ENCODE measurements at places on chromosomes 7 and 10.

DNA sequence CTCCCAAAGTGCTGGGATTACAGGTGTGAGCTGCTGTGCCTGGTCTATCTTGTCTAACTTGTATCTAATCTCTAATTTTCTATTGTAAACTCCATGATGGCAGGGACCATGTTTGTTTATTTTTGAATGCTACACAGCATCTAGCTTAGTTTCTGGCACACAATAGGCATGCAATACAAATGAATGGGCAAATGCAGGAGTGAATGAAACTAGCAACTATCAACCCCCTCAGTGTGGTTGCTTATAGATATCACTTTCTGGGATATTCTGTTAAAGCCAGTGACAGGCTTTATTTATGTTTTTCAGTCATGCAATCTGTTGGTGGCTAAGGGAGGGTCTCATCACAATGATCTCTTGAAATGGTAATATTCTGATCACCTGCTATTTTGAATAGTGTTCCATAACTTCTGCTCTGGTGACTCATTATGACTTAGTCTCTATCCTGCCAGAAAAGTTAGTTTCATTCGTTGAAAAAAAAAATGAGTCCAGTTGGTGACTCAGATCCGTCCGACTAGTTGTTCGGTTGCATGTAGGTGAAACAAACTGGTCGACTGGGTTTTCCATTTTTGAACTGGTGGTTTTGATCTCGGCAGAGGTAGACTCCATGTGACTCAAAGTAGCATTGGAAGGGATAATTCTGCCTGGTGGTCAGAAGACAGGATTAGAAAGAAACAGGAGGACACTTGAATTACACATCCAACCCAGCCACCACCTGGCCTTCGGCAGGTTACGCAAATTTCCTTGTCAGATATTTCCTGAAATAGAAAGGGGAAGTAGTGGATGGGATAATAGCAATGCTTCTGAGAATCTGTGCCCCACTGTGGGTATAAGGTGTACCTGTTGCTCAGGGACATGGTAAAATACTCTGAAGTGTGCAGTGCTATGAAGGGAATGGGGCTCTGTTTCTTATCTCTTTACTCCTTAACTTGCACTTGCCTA, 76.8 kb downstream of the GATA3 start:
- peak; percentile 4 for DNase-seq

- DNase-seq = no peak
These were observed 182.9 kb downstream of the EBF3 start for GRCh38 chr10:129780901-129781795.

- no peak for DNase-seq
These were observed 128.9 kb downstream of the AMPH start for GRCh38 chr7:38502289-38502688.

DNA sequence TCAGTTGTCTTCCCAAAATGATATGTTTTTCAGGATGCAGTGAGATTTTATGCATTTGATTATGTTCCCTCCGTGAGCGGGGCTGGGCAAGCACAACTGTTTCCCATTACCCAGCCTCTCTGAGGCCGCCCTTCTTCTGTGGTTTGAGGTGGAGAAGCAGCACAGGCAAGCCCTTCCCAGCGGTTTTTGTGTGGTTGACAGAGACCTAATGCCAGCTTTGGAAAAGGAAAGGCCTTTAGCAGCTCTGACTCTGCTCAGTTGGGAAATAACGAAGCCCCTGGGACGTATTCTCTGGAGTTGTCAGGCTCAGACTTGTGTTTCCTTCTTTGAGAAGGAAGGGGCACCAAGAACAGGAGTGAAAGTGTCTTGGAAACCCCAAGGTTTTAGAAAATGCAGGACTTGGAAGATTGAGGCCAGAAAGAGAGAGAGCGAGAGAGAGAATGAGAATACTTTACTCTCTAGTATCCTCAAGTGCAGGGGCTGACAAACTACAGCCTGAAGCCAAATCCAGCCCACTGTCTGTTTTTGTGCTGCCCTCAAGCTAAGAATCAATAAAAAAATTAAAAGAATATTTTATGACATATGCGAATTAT, 20.6 kb upstream of the PDCD4 start:
- DNase-seq = peak; percentile 56

DNA sequence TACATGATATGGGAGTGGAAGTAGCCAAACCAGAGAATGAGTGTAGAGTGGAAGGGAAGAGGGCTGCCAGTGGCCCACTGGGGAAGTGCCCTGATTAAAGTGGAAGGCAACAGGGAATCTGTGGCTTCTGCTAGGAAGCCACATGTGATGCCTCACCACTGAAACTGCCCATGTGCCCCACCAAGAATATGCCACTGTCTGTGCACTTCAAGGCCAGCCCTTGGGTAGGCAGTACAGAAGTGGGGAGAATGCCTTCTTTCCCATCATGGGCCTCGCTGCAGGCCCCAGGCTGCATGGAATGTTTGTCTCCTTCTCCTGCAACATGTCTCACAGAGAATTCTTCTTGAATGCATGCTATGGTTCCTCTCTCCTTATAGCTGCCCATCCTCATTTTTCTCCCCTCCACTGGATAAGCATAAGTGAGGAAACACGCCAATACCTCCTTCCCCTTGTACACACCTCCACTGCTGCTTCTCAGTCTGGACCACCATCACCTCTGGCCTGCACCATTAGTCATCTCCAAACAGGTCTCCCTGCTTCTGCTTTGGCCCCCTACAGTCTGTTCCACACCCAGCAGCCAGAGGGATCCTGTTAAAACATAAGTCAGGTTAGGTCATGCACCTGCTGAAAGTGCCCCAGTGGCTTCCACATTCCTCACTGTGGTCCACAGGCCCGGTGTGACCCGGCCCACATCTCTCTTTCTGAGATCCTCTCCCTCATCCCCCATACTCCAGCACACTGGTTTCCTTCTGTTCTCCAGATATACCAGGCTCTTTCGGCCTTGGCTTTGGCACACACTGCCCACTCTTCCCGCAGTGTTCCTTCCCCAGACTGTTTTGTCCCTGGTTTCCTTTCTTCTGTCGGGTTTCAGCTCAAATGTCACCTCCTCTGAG, 37.1 kb downstream of the SNX10 start:
- no peak for DNase-seq

DNA sequence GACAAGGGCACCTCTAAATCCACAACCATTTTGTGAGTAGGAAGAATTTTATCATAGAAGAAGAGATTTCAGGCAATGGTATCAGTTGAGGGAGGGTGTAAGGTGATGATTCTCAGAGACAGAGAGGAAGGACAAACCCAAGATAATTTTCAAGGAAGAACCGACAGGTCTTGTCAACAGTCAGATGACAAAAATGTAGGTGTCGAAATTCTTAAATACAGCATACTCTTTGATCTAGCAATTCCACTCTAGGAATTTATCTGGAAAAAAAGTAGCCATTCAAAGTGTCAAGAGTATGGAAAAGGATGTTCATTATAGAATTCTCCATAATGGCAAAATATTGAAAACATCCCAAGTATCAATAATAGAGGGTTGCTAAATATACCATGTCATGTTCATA, 14.2 kb upstream of the PDLIM1 start:
- DNase-seq = no peak

- peak; percentile 85 for DNase-seq
These were observed 132.7 kb downstream of the ELAPOR2 start for GRCh38 chr7:86926732-86927131.

DNA sequence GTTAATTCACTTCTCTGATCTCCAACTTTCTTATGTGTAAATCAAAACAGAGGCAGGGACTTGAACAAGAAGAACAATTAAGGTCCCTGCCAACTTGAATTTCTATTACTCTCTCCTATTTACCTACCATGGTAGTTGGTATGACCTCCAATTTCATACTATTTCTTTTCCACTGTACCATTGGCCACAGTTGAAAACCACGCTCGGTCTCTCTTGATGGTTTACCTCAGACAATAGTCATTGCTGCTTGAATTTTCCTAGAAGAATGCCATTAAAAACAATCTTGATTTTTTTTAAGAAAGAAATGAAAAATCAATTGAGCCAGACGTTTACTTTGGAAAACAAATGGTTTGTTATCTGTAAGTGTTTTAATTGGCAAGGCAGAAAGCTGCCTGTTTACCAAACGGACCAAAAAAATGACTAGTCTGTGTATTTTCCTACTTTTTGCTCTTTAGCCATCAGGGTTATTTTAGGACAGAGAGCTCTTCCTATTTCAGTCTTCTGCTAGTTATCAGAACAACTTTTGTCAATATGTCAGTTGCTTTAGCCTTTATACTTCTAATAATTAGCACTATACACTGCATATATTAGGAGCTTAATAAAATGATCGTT, 157.5 kb upstream of the PLXDC2 start:
- DNase-seq = no peak

DNA sequence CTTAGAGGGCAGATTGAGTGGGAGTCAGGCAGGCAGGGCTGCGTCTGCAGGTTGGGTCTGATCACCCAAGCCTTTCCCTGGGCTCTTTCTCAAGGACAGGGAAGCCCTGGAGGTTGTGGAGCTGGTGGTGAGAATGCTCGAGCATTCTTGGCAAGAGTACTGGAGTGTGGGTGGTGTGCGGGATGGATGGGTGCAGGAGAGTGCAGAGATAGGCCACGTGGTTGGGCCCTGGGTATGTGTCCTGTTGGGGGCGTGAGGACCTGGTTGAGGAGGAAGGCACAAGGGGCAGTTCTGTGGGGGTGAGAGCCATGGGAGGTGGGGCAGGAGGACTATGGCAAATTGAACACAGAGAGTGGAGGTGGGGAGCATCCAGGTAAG, 135.9 kb downstream of the PTPN20 start:
- DNase-seq = no peak

DNA sequence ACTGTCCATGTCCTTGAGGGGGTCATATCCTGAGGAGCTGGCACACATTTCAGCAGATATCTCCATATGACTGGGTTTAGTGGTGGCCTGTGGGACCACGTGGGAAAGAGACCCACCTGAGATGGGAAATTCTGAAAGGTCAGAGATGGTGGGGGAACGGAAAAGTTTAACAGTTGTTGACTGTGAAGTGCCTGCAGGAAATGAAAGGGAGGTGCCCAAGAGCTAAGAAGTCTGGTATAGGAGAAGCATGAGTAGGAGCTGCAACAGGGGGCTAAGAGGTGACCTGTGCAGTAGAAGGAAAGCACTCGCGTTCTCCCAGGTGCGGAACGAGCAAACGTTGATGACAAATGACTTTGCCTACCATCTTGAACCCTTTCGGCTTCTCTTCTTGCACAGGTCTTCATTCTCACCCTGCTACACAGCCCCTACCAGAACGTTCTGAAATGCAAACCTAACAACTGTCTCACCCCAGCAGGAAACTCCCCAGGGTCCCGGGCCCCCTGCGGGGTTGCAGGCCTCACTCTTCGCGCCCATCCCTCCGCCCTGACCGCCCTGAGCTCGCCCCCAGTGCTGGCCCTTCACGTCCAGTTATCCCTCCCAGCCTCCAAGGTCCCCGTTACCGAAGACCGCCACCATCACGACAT, 9.8 kb upstream of the FXYD4 start:
- no peak for DNase-seq

- DNase-seq = no peak
These were observed 51.8 kb downstream of the ANLN start for GRCh38 chr7:36441344-36442022.

DNA sequence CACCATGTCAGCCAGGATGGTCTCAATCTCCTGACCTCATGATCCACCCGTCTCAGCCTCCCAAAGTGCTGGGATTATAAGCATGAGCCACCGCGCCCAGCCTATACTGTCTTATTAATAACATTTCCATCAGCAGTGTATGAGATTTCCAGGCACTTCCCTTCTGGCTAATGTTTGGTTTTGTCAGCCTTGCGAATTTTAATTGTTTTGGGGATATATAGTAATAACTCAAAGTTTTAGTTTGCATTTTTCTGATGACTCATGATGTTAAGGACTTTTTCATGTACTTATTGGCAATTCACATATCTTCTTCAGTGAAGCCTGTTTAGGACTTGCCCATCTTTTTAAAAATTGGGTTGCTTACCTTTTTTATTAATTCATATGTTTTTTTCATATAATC, 76.0 kb downstream of the TMEM270 start:
- DNase-seq = peak; percentile 55

All from GM23248 (cell line).